CD14-positive monocyte (primary cell): ENCODE measurements at places on chromosomes 12 and 14.

GRCh38 chr12:46209914-46210872 lies 58.6 kb downstream of the SLC38A1 start:
- DNase-seq, result no peak

DNA sequence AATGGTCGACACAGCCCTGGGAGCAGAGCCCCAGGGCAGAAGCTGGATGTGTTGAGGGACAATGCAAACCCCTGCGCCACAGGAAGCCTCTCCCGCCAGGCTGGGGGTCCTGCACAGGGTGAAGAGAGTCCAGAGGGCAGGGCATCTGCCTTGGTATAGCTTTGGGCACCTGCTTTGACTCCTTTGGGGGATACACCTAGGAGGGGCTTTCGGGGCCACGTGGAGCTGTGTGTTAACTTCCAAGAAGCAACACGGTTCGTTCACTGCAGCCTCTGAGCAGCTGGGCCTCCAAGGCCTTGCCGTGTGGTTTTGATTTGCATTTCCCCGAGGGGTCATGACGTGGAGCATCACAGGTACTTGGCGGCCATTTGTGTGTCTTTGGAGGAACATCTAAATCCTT lies 5.8 kb upstream of the PUS1 start:
- DNase-seq, result no peak

GRCh38 chr12:1507308-1507707 lies 87.1 kb downstream of the FBXL14 start:
- no peak for DNase-seq

DNA sequence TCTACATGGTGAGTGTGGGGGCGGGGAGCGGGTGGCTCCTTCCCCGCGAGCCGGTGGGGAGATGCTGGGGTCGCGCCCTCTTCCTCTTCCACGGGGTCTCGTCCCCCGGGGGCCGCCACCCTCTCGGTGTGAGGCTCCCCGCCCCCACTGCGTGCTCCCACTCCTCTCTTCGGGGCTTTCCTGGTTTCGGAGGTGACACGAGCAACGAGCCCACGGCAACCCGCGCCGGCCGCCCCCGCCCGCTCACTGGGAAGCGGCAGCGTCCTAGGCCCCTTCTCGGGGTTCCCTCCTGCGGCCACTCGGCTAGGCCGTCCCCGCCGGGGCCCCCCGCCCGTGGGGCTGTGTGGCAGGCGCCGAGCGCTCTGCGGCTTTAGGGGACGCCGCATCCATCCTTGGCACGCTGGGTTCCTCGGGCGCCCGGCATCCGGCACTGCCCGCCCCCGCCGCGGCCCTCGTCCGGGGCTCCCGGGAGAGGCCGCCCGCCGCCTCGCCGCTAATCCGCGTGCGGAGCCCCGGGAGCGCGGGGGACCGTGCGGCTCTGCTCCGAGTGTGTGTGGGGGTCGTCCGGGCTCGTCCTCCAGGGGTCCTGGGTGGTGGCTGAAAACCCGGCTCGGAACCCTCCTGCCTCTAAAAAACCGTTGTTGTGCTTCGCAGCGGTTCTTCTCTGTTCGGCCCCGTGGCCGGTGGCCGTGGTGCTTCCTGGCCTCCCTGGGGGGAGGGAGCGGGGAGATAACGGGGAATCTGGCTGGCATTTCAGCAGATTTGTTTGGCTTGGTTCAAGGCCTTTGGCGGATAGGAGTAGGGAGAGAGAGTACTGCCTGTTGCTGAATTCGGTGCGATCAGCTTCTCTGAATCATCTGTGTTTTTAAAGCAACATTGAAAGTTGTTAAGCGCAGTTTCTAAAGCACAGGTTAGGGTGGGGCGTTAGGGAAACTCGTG lies 1.0 kb downstream of the PCNX1 start:
- DNase-seq, result no peak

DNA sequence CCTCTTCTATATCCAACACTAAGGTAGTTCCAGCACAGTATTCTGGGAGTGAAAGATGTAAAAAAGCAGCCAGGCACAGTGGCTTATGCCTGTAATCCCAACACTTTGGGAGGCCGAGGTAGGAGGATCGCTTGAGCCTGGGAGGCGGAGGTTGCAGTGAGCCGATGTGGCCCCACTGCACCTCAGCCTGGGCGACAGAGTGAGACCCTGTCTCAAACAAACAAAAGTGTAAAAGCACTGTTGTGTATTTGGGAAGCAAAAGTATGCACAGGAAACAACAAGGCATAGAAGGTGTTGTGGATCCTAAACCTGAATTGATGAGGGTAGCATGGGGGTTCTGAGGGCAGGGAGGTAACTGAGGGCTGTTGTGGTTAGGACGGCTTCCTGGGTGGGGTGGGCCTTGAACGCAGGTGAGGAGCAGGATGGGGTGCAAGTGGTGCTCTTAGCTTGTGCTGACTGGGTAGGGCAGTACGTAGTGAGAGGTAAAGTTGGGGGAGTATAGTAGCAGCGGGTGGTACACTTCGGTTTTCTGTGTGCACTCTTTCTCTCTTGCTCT lies 64.2 kb downstream of the RASSF3 start:
- no peak for DNase-seq

- DNase-seq, result no peak
Measured at GRCh38 chr12:117009759-117010158, 89.5 kb downstream of the TESC start.

- DNase-seq, result no peak
Measured at GRCh38 chr12:79645235-79645630, 45.5 kb downstream of the PAWR start.

- DNase-seq, result no peak
Measured at GRCh38 chr14:22264759-22265158, 324.3 kb downstream of the DAD1 start.

DNA sequence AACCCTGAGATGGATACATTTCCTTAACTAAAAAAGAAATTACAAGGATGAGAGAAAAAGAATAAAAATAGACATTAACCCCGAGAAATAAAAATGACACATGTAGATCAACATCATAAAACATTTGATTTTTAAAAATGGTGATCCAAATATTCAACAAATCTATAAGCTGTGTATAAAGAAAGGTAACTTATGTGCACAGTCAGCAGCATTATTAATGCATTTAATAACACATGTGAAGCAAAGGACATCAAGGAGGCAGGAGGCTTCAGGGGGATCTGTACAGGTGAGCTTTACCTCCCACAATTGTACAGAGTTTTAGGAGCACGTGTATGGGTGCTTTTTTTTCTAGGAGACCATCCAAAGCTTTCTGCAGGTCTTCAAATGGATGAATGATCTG lies 76.1 kb downstream of the MED13L start:
- no peak for DNase-seq

- DNase-seq, result no peak
Measured at GRCh38 chr12:4807116-4807783, 87.0 kb downstream of the GALNT8 start.

- DNase-seq, result no peak
Measured at GRCh38 chr12:45242180-45242579, 26.3 kb downstream of the ANO6 start.

DNA sequence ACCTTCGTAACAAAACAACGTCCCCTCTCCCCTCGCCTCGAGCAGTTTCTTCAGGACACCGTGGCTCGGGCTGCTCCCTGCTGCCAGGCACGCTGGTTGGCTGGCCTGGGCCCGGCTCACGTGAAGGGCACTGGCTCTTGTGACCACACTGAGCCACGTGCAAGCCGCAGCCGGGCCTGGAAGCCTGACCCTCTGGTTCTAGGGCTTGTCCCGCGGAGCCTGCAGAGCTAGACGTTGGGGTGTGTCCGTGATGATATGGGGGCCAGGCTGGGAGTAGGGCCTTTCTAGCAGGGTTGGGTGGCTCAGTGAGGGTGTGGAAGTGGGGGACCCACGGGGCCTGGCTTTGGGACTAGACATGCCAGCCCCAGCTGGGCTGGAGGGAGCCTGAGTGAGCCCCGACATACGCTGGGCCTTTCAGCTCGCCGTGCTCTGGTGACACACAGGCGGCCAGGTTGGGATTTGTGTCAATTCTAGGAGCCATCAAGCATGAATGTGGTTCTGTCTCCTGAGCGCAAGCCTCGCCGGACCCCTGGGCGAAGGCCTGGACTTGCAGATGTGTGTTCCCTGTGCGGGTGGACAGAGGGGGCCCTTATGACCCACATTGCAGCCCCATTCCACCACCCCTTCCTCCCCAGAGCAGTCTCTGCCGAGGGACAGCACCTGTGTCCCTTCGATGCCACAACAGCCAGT lies 13.6 kb upstream of the AMN start:
- no peak for DNase-seq

DNA sequence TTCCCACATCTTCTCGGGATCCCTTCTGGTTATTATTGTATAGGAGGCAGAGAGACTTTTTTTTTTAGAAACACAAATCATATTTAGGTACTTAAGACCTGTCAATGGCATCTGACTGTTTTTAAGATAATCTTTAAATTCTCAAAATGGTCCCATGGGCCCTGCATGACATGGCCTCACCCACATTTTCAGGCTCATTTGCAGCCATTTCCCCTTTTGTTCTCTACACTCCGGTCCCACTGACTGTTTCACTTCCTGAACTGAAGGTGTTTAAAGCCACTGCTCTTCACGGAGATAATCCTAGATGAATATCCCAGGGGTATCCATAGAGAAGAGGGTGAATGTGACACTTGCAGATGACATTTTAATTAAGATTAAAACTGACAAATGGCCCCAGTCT lies 12.3 kb upstream of the C12orf71 start:
- DNase-seq, result peak; percentile 33

- DNase-seq, result peak; percentile 68
Measured at GRCh38 chr12:4269279-4269991, 4.1 kb upstream of the CCND2 start.

GRCh38 chr12:104457746-104458693 lies 1.3 kb downstream of the CHST11 start:
- DNase-seq, result peak; percentile 16

GRCh38 chr14:84217066-84217465 lies 1312.9 kb upstream of the FLRT2 start:
- DNase-seq, result no peak

- DNase-seq, result no peak
Measured at GRCh38 chr12:102682366-102683289, 202.3 kb upstream of the IGF1 start.

DNA sequence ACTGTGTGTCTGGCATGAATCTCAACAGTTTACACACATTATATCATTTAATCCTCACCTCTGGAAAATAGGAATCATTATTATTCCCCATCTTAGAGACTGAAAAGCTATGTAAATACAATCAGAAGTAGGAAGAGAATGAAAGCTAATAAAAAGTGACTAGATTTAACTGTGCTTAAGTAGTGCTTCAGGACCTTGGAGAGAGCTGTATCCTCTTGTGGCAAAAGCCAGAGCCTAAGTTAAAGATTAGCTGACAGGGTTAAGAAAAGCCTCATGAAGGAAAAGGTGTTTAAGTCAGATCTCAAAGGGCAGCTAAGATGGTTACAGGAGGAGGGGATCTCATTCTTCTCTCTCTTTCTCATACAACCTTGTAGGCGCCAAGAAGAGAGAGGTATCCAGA lies 65.3 kb upstream of the TMEM233 start:
- DNase-seq, result no peak

- DNase-seq, result no peak
Measured at GRCh38 chr12:5914387-5915149, 30.5 kb downstream of the ANO2 start.

DNA sequence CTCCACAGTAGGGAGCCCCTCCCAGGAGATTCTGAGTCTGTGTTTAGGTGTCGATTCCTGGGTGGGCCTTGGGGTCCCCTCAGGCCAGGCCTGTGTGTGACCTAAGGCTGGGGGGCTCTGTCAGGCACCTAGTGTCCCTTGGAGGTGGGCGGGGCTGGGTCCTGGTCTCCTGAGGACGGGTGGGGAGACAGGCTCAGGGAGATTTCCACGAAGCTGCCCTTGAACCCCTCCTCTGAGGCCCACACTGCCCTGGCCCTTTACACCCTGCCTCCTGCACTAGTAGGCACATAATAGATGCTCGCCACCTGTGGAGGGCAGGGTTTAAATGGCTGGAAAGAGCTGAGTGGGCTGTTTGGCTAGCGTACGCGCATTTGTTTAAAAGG lies 32.9 kb downstream of the MEG3 start:
- DNase-seq, result no peak

GRCh38 chr14:37591941-37592481 lies 3.0 kb downstream of the FOXA1 start:
- no peak for DNase-seq

DNA sequence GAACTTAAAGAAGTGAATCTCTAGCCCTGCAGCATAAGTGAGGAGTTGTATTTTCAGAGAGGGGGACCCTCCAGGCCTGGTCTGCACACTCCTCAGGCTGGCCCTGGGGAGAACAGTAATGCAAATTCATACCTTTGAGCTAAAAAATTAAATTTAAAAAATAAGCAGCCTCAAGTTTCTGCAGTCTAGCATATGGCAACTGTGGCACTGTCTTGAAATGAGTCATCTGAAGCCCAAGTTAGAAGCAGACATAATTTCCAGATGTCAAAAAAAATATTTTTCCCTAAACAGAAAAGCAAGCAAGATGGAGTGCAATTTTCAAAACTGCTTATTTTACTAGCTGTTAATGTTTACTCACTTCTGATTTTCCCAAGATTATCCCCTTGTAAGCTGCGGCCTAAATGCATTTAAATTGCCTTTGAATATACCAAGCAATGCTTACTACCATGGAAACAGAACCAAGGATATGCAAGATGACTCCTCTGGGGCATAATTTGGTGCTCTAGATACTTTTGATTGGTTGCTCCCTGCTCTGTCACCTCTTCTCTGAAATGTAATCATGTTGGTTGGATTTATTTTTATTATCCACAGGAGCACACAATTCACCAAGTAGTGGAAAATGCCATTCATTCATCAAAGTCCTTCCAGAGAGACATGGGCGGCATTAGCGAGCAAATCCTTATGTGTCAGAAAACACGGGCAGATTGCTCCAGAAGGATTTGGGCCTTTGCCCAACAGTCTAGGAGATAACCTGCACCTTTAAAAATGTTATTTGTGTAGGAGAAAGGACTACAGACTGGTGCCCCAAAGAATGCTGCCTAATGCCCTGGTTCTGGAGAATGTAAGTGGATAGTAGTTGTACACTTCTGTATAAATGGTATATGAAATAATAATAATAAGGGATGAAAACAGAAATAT lies 25.0 kb upstream of the DHRS7 start:
- DNase-seq, result no peak

DNA sequence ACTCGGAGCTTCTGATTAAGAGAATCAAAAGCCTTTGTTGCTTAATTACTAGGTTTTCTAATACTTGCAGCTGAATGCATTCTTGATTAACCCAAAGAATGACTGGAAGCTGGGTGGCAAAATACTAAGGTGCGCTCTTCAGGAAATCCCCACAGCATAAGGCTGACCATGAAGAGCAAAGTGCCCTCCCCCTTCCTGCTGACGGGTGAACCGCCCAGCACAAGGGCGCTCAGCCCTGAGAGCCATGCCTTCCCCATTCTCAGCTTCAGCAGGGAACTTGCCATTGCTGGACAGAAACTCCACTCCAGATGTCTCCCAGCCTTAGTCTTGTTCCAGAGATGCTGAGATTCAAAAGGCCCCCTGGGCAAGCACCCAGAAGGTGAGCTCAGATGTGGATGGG lies 27.2 kb upstream of the FBRSL1 start:
- DNase-seq, result no peak

GRCh38 chr12:44038411-44038810 lies 202.5 kb downstream of the TMEM117 start:
- DNase-seq, result no peak

GRCh38 chr12:84807249-84807648 lies 105.3 kb downstream of the SLC6A15 start:
- DNase-seq, result no peak
